ENCODE measurements at places on chromosomes 2 and 18.

DNA sequence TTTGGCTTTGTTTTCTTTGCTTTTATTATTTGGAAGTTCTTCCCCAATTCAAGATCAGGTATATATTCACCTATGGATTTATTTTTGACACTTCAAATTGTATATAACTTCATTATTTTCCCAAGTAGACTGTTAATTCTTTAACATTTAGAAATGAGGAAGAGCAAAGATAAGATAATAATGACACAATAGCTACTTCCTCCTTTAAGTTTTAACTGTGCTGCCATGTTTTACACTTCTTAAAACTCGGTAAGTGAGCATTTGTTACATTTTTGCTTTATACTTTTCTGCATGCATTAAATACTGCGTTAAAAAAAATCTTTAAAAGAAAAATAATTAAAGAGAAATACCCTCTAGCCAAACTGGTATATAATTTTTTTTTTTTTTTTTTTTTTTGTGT, 32.5 kb downstream of the SLC66A3 start:
- DNase-seq, result peak; percentile 48

GRCh38 chr2:43323857-43324256, 97.5 kb upstream of the ZFP36L2 start:
- DNase-seq, result no peak

GRCh38 chr18:46298511-46298910, 194.3 kb downstream of the HAUS1 start:
- no peak for DNase-seq

DNA sequence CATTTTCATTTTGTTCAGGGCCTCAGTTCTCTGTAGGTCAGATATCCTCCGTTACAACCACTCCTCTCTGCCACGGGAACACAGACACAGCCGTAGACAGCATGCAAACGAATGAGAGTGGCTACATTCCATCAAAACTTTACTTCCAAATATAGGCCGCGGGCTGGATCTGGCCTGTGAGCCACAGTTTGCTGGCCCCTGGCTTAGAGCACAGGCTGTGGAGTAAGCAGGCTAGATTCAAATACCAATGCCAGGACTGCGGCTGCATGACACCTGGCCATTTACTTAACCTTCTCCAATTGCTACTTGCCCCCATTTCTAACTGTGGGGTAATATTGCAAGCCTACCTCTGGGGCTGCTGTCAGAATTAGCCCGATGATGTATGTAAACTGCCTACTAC, 325.8 kb upstream of the POU3F3 start:
- DNase-seq, result no peak

- no peak for DNase-seq
Measured at GRCh38 chr18:67467188-67467587, 49.3 kb downstream of the DSEL start.

- no peak for DNase-seq
Measured at GRCh38 chr2:165313509-165313908, 74.3 kb downstream of the SCN2A start.

- DNase-seq, result no peak
Measured at GRCh38 chr2:213233438-213234330, 50.6 kb upstream of the SPAG16 start.

DNA sequence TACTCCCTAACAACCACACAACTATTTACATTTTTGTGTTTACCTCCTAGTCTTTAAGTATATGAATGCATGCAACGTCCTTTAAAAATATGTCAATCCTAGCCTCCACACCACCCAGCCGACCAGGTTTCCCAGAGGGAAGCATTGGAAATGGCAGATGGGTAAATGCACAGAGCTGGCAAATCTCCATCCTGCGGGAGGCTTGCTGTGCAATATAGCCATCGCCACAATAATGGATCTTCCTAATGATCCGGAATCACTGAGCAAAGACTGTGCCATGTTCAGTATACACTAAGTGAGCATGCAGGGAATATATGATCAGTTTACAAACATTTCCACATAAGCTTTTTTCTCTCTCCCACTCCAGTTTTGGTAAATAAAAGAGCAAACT, 131.8 kb downstream of the NEDD4L start:
- DNase-seq, result no peak

- DNase-seq, result no peak
Measured at GRCh38 chr18:45851161-45851925, 25.9 kb downstream of the SIGLEC15 start.

GRCh38 chr2:158776231-158776630, 18.9 kb upstream of the DAPL1 start:
- no peak for DNase-seq

- DNase-seq, result no peak
Measured at GRCh38 chr2:88959480-88960204, 268.2 kb downstream of the RPIA start.

DNA sequence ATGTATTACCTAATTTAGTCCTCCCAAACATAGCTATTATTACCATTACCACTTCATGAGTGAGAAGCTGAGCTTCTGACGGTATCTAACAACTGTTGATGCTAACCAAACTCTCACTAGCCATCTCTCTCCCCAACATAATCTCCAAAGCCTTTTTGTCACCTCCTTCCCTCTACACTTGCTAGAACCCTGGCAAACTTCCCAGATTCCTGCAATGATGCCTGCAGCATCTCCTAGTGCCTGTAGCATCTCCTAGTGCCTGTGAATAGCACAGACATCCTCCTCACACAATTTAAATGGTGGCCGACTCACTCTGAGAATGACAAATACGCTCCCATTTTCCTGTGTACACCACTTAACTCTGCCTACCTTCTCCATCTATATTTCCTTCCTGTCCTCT, 126.7 kb downstream of the STK39 start:
- no peak for DNase-seq

- DNase-seq, result no peak
Measured at GRCh38 chr18:21309248-21309647, 67.2 kb downstream of the GREB1L start.

All from suppressor macrophage treated with lipopolysaccharide for 4 hours (primary cell).